ENCODE measurements at places on chromosomes 11 and 22.

DNA sequence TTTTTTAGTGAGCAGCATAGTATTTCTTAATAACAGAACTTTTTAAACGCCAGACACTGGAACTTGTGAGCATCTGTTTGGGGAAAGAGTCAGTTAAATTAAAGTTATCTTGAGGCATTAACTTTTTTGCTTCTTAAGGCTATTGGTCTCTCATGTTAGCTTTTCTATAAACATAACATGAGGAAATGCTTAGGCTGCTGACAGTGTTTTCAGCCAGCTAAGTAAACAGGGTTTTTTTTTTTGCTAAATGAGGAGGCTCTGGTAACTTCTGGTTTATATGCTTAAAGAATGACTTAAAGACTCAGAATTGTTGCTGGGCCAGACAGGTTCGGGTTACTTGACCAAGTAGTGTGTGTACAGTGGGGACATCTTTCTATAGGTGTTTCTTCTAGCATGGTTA, 95.8 kb upstream of the ALKBH3 start:
- DNase-seq, result no peak

- DNase-seq, result no peak
Measured at GRCh38 chr11:115886422-115886733, 382.2 kb upstream of the CADM1 start.

DNA sequence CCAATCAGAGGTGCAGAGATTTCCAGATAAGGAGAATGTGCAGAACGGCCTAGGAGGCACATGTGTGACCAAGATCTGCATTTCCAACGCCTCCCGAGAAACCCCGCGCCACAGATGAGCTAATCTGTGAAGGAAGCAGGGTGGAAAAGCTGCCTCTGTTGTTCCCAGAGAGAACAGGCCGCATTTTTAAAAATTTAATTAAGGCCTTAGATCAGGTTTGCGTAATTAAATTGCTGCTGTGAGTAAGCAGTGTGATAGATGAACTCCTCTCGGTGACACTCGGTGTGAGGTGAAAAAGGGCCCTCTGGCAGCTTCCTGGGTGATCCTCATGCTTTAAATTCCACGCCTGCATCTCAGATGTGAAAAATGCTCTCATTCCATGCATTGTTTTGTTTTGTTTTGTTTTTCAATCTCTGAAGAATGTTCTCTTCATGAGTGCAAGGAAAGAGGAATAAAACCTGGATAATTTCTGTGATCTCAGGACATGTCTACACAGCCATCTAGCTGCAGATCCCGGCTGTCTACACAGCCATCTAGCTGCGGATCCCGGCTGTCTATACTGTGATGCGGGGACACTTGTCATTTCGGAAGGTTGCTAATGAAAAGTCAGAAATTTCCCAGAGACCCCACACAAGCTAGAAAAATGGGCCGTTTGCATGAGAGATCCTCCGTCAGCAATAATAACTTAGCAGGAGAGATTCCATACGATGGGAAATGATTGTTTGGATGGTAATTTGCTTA, 1398.9 kb downstream of the BRD1 start:
- no peak for DNase-seq

DNA sequence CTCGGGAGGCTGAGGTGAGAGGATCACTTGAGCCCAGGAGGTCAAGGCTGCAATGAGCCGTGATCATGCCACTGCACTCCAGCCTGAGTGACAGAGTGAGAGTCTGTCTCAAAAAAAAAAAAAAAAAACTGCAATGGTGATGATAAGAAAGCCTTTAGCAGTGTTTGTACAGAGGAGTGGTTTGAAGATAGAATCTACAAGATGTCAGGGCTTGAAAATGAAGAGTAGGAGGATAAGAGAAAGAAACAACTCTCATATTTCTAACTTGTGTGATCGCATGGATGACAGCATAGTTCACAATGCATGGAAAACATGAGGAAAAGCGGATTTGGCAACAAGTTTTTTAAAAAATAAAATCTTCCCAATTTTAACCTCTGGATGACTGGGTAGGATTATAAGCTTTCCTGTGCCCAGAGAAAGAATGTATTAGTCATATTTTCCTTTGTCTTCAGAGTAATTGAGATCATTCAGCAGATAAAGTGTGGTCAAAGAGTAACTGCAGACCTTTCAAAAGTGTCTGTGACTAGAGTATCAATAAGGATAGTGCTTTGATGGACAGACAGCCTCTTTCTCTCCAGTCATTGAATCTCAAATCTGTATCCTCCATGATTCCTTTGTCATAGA, 328.1 kb downstream of the CASP12 start:
- no peak for DNase-seq

GRCh38 chr11:62536301-62536957, 10.2 kb downstream of the AHNAK start:
- no peak for DNase-seq

DNA sequence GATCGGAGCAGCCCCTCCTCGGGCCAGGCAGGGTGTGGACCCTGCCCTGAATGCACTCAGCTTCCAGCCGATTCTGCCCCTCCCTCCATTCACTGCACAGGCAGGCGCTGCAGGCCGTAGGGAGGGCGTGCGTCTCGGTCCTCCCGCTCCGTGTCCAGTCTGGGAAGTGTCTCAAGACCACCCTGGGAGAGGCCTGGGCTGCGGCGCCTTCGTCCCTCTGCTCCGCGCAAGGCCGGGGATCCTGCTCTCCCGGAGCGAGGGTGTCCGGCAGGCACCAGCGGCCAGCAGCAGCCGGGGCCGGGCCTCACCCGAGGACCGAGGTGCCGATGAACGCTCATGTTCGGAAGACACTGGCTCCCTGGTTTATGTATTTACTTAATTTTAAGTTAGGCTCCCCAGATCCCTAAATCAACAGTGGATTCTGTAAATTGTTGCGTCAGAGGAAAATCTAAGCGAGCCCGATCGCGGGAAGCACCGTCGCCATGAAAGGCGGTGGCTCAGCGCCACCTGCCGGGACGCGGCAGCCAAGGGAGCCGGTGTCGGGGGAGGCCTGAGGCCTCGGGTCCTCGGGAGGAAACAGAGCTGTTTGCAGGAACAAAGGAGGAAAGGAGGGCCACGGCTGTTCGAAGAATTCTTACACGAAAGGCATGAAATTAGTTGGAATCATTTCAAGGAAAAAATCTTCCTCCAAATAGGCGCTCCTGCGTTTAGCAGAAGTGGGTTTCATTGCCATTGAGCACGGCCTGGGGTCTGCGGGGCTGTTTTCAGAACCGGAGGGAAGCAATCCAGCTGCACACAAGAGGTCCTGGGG, 195.3 kb downstream of the BRD1 start:
- no peak for DNase-seq

GRCh38 chr22:36644333-36644757, 59.2 kb downstream of the CACNG2 start:
- no peak for DNase-seq

DNA sequence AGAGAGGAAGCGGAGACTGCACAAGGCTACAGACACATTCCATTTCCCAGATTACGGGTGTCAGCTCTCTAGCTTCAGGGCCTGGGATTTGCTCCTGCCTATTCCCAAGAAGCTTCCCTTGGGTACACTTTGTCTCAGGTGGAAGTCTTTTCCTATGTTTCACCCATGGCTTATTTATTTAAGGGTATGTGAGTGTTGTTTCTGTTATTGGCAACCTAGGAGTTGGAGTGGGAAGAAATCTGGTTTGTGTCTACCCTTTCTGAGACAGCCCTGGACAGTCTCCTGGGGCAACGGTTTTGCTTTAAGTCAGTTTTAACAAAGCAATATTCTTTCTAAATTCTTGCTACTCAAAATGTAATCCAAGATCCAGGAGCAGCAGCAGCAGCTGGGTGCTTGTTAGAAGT, 127.0 kb downstream of the MICAL2 start:
- no peak for DNase-seq

DNA sequence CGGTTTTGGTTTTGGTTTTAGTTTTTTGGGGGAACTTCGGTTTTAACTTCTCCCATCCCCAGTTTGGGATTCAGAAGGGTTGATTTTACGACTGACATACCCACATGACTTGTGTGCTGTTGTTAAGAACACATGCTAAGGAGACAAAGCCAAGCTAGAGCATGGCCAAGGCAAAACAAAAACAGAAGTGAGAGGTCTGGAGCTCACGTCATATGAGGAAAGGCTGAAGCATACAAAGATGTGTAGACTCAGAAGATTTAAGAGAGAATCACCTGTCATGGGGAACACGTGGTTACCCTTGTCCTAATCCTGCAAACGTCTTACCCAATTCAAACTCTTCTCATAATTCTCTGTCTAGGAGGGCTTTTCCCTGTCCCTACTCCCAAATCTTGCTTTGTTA, 465.0 kb downstream of the FAM181B start:
- DNase-seq, result no peak

DNA sequence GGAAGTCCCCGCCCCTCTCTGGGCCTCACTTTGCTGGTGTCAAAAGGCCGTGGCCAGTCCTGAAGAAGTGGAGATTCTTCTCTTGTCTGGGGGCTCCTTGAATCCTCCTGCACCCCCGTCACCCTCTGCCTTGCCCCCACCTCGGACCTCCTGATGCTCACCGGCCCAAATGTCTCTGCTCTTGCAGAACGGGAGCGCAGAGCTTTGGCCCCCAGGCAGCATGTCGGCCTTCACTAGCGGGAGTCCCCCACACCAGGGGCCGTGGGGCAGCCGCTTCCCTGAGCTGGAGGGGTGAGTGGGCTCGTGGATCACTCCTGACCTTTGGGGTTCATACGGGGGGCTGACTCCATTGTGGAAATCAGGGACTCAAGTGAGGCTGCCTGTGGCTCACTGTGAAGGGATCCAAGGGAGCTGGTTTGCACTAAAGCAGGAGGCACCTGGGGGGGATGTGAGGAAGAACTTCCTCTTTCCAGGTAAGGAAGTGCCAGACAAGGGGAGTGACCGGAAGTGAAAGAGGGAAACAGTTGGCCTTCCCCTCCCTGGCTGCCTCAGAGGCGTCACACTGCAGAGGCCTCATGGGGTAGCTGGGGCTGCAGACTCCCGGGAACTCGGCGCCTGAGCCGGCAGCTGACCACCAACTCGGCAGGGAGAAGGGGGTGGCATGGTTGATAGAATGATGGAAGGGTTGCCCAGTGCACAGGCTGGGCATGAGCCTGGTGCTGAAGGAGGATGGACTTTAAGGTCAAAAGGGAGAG, 23.1 kb downstream of the CSF2RB start:
- DNase-seq, result no peak

DNA sequence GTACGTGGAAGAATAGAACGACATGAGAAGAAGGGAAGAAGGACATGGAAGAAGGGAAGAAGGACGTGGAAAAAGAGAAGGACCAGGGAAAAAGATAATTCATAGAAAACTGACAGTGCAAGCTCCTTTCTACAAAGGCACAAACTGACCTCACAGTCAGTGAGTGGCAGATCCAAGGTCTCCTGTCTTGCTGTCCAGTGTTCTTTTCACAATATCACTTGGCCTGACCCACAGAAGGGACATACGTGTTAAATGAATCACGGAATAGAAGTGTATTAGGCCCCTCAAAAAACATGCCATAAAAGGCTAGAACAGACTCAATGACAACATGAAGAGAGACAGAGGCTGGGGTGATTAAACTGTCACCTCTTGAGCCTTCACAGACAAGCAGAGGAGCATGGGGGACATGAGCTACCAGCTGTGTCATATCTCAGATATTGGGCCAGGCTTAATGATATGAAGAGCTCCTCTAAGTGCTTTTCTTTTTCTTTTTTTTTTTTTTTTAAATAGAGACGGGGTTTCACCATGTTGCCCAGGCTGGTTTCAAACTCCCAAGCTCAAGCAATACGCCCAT, 4.6 kb downstream of the ASCC2 start:
- DNase-seq, result no peak

DNA sequence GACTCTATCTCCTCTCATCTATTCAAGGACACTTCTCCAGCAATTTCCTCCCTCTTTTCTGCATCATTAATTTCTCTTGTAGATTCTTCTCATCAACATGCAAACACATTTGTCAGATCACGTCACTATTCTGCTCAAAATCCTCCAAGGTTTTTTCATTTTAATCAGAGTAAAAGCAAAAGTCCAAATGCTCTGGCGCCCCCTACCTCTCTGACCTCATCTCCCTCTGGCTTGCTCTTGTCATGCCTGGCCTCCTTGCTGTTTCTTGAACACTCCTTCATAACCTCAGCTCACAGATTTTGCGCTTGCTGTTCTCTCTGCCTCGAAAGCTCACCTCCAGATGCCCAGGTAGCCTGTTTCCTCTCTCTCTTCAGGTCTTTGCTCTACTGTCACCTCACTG, 22.4 kb downstream of the RTCB start:
- DNase-seq, result no peak

GRCh38 chr11:123559523-123559955, 94.9 kb downstream of the SCN3B start:
- no peak for DNase-seq

DNA sequence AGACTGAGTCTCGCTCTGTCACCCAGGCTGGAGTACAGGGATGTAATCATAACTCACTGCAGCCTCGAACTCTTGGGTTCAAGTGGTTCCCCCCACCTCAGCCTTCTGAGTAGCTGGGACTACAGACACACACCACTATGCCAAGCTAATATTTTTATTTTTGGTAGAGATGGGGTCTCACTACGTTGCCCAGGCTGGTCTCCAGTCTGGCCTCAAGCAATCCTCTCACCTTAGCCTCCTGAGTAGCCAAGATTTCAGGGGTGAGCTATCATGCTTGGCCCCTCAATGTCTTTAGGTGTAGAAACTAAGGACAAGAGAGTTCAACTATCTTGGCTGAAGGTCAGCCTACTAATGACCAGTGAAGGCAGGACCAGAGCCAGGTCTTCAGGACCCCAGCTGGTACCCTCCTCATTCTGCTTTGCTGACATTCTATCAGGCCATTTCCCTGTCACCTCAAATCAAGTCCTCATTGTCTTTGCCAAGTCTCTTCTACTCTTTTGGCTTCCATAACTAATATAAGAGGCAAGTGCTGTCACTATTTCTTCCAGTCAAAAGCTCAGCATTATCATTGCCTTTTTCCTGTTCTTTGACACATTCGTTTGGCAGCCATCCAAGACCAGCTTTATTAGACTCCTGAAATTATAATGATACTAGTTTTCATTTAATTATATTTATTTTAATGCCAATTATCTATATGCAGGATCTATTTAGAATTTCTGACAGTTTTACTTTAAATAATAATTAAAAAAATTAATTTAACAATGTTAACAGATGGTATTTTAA, 264.2 kb upstream of the PITPNB start:
- no peak for DNase-seq

DNA sequence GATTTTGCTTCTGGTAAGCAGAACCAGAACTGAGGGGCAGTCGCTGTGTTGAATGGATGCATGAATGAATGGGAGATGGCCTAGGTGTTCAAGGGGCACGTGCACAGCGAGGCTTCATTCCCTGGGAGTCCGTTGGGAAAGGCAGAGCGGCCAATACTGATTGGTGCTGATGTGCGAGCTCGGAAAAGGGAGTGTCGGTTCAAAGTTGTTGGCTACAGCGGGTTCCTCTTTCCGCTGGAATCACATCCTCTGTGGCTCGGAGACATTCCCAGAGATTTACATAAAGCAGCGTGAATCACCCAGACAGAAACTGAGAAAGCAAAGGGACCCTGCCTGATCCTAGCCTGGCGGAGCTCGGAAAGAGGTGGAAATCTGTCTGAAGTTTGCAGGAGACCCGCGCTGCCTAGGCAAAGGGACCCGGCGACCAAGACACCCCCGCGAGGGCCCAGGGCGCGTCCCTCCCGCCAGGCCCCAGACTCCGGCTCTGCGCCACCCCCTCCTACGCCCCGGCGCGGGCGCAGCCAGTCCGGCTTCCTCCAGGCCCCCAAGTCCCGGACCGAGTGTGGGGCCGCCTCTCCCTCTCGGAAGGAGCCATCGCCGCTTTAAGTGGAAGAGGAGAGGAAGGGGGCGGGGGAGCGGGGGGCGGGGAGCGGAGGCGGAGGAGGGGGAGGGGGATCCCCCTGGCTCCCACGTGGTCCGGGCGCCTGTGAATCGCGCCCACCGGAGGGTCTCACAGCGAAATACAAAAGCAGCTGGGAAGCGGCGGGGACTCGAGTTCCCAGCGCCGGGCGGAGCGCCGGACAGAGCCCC, at the start of gene FJX1:
Gene FJX1, plus strand, starts transcription at position 774 of the 810 bp plus-strand sequence. CDS start 177 bp downstream, outside the sequence.
- DNase-seq, result no peak
